Stimulated activated CD4-positive, alpha-beta T cell treated with anti-CD3 and anti-CD28 coated beads, Interleukin-1b, Interleukin-23, amount 100 ng/mL, for 1 hour (primary cell): ENCODE measurements at places on chromosomes 5 and 9.
A peak's percentile ranks its signal among the peaks of the same experiment; 100 is the strongest.

GRCh38 chr5:25944786-25945185 lies 1093.6 kb downstream of the CDH9 start:
- DNase-seq: no peak

GRCh38 chr9:127557998-127558546 lies 54.0 kb upstream of the STXBP1 start:
- no peak for DNase-seq

GRCh38 chr5:168219515-168220410 lies 71.7 kb upstream of the WWC1 start:
- DNase-seq: no peak

- no peak for DNase-seq
Observed at GRCh38 chr9:117414220-117414905, 494 bp downstream of the ASTN2 start.

DNA sequence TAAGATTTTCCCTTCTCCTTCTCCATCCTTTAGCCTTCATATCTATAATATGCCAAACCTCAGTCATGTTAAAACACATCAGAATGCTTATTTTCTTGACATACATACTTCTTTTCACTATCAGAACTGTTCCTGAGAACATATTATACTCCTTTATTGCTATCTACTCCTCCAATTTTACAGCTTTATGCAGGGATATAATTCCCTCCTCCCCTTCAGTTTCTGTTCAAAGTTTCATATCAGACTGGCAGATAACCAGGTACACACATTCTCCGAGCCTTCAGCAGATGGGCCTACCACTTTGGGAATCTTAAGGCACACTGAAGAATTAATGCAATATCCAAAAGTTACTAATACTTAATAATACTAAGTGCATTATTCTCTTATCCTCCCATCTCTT lies 29.1 kb downstream of the FAM169A start:
- DNase-seq: no peak

GRCh38 chr5:152560512-152561137 lies 155.5 kb upstream of the NMUR2 start:
- DNase-seq: no peak

DNA sequence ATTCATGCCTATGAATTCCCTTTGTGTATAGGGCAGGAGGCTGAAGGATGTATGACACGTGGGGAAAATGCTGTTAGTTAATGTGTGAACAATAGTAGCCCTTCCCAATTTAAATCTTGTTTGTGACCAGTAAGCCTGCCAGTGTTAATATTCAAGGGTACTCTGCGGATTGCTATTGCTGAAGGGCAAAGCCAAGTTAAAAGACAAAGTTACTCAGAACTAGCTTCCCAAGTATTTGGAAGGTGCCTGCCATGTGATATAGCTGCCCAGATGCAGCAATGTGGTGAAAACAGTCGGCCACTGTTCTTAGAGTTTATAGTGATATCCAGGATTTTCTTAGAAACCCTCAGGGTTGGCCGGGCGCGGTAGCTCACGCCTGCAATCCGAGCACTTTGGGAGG lies 34.6 kb downstream of the MARVELD2 start:
- no peak for DNase-seq

- DNase-seq: no peak
Observed at GRCh38 chr5:110630350-110630749, 96.1 kb downstream of the TMEM232 start.

GRCh38 chr9:15310107-15310850 lies 3.3 kb upstream of the TTC39B start:
- DNase-seq: no peak

DNA sequence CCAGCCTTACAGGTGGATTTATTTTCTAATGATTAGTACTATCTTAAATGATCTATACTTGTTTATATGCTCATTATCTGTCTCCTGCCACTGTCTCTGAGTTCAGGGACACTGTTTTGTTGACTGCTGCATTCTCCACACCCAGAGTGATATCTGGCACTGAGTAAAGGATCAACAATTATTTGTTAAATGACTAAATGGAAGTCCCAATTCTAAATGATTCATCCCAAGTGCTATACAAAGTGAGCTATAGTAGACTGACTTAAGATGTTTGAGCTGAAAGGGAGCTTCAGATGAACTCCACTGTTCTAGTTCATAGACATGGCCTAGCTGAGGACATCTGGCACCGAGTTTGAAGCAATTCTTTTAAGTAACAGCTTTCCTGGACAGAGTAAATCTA lies 40.5 kb downstream of the ITGA2 start:
- DNase-seq: no peak

GRCh38 chr5:134118212-134118835 lies 3.8 kb downstream of the TCF7 start:
- no peak for DNase-seq

DNA sequence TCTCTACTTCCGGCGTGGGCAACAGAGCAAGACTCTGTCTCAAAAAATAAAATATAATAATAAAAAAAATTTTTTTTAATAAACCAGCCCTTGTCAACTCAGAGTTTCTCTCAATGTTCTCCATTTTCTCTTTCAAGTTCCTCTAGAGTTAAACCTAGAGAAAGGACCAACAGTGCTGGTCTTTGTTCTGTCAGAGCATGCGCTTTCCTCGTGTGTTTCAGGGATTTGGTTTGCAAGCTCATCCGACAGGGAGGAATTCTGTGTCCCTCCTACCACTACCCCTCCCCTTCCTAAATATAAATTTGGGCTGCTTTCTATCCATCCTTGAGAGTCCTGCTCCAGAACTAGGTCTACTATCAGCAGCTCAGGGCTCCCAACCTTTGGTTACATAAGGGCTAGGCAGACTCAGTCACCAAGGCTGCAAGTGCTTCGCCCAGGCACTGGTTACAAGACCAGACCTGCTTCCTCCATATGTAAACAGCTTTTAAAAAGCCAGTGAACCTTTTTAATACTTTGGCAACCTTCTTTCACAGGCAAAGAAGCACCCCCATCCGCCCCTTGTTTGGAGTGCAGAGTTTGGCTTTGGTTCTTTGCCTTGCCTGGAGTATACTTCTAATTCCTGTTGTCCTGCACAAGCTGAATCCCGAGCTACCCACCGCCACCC lies 13.5 kb downstream of the SETX start:
- no peak for DNase-seq

DNA sequence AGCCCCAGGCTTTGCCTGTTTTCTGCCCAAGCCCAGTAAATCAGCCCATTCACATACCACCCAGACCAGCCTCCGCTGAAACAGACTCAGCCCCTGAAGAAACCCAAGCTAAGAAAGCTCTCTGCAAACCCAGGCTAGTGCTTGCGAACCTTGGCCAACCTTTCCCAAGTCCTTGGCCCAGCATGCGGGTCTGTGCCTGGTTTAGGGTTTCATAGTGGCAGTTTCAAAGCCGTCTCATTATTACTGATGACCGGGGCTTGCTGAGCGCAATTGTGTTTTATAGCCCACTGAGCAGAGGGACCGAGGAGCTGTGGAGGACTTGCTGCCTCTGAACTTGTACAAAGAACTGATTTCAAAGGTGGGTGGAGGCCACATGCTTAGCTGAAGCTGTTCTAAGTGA lies 584.3 kb downstream of the BNC2 start:
- DNase-seq: no peak

GRCh38 chr5:83937837-83938236 lies 217.2 kb upstream of the HAPLN1 start:
- no peak for DNase-seq

DNA sequence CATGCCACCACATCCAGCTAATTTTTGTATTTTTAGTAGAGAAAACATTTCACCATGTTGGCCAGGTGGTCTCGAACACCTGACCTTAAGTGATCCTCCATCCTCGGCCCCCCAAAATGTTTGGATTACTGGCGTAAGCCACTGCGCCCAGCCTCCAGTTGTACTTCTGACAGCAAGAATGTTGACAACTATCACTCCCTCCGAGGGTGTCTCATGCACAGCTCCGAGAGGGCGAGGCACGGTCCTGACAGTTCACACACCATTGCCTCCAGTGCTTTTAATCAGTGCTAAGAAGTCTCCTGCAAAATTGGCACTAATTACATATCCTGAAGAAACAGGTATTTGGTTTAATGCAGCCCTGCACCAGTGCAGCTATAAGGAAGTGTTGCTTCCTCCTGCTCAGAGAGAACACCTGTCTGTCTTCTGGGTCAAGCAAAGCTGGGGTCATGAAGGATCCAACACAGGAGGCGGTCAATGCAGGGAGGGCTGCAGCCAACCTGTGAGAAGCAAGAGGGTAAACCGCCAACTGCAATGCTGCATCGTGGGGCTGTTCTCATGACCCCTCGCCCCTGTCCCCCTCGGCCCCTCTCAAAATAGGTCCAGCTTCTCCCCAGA lies 184.0 kb downstream of the MED10 start:
- DNase-seq: no peak

DNA sequence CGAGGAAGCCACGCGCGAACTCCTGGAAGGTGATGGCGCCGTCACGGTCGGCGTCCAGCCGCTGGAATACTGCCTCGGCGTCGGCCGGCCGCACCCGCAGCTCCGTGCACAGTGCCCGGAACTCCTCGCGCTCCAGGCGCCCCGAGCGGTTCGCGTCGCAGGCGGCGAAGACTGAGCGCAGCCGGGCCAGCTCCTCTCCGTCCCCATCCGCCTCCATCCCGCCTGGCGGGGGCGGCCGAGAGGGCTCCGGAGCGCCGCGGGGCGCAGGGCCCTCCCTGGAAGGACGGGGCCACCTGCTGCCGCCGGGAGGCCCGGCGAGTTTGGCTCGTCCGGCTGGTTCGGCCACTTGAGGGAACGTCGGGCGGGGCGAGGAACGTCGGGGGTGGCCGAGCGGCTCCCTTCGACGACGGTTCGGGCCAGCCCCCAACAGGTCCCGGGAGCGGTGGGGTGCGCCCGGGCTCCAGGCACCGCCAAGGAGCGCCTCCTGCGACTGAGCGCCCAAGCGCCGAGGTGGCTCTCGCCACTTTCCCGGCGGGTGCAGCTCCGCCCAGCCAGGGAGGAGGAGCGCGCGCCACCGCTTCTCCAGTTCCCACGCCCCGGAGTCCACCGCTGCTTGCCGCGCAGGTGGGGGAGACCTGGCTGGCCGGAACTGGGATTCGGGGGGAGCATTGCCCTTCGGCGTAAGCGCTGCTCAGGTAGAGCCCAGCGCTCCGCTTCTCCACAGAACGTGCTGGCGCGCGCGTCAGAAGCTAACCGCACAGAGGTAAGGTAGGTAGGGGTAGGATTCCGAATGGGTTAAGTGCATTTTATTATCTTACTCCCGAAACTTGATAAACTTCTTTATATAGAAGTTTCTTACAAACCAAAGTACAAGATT lies at the start of gene RASEF:
TSS of gene RASEF (minus strand) at position 492 of the 877 bp plus-strand sequence. CDS start at position 217, 275 bp downstream.
- DNase-seq: no peak

DNA sequence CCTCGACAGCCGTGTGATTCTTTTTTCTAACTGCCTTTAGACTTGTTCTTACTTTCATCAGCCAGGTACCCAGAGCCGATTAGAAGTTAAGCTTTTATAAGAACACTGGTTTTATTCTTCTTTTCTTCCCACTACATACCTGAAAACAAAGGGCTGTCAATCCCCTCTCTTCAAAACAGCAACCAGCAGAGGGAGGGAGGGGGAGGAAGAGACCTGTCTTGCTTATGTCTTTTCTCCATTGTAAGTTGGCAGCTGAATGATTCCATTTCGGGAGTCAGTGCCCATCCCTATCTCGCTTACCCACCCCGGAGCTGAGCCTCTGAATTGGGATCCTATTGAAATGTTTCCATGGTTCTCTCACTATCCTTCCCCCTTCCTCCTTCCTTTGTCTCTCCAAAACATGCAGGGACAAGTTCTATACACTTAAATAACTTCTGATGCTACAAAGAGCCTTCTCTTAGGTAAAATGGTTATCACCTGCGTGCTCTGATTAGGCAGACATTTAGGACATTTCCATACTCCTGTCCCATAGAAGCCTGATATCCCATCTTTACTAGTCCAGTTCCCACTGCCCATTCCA lies 83.9 kb upstream of the WWC1 start:
- DNase-seq: no peak

- no peak for DNase-seq
Observed at GRCh38 chr9:85401998-85402397, 339.8 kb downstream of the AGTPBP1 start.

GRCh38 chr5:157913575-157913974 lies 54.6 kb upstream of the CLINT1 start:
- DNase-seq: no peak

GRCh38 chr9:78112004-78112403 lies 80.4 kb upstream of the GNAQ start:
- no peak for DNase-seq

GRCh38 chr5:89282554-89283510 lies 399.8 kb upstream of the MEF2C start:
- no peak for DNase-seq

DNA sequence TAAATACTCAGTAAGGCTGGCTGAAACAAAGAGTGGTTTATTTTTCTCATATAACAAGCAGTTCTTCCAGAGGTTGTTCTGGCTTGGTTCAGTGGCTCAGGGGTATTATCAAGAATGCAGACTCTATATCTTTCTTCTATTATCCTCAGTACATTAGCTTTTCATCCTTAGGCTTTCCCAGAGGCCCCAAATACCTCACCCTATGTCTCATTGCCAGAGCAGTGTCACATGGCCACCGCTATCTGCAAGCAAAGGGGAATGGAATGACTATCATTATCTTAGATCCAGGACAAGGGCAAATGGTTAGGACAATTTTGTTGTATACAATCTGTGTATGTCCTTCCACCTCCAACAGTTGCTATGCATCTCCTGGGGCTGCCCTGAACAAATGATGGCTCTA lies 69.0 kb upstream of the SNX2 start:
- DNase-seq: no peak

- DNase-seq: no peak
Observed at GRCh38 chr5:111143910-111144309, 51.8 kb downstream of the WDR36 start.

GRCh38 chr5:50727149-50727496 lies 60.7 kb downstream of the PARP8 start:
- no peak for DNase-seq

GRCh38 chr9:128072144-128073021 lies 4.4 kb downstream of the SLC25A25 start:
- DNase-seq: peak; percentile 33

DNA sequence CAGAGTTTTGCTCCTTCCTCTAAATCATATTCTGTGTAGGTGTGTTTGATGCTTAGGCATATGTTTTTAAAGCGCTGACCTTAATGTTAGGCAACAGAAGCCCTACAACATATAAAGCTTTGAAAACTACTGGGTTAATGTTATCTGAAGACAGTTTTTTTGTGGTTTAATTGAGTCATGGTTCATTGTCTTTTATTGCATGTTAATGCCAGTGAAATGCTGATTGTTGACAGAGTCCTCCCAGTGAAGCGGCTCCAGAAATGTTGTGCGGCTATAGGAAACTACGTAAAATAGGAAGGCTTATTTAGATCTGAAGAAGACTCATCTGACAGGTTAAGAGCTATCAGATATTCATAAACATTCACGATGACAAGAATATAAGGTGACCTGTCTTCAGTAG lies 424.6 kb downstream of the CCDC171 start:
- no peak for DNase-seq

- no peak for DNase-seq
Observed at GRCh38 chr9:4272126-4272525, 27.7 kb downstream of the GLIS3 start.

GRCh38 chr5:7565559-7565958 lies 169.6 kb downstream of the ADCY2 start:
- no peak for DNase-seq
